ENCODE measurements at places on chromosomes 3 and 15.

DNA sequence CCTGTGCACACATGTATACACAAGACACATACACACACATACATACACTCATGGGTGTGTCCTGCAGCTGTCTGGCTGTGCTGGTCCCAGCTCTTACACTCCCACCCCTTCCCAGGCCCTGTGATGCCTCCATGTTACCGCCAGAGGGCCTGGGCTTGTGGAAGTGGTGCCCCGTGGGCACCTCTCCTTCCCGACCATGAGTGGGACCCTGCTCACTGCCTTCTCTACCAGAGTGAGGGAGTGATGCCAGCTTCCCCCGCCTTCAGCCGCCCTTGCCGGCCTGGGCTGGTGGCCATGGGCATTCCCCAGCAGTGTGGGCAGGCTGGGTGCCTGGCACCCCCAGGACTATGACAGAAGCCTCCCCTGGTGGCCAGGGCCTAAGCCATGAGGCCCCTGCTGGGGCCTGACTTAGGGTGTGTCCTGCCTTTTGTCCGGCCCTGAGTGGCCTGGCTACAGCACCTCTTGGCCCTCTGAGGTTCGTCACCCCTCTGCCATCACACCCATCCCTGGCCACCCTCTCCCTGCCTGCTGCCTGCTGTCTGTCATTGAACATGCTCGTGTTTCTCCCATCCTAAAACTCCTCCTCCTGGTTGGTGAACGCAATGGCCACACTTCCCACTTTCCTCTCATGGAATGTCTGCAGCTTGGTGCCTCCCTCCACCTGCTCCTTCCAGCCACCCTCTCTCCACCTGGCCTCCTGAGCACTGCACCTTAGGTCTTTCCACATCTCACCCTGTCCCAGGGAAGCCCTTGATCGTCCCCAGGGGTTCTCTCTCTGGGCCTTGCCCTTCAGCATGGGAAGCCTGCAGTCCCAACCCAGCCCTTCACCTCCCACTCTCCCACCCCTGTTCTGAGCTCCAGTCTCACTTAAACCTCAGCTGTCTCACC is 14.6 kb downstream of the HDAC11 start:
- peak; percentile 36 for DNase-seq

- DNase-seq = peak; percentile 29
Observed at GRCh38 chr15:60616147-60616546, 137.2 kb upstream of the ICE2 start.

DNA sequence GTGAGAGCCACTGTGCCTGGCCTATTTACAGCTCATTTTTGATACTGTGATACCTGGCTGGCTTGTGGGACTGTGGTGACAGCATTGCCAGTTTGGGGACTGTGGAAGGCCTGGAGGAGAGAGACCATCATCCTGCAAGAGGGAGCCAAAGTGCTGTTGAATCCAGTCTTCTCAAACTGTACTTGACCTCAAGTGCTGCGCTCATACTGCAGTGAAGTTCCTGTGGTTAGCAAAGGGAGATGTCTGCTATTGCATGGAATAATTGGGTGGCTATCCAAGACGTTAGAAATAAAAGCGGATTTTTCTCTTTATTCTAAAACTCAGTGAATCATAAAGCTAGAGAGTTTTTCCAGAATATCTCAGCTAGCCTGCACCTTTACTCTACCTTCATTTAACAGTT is 83.4 kb downstream of the CCK start:
- no peak for DNase-seq

DNA sequence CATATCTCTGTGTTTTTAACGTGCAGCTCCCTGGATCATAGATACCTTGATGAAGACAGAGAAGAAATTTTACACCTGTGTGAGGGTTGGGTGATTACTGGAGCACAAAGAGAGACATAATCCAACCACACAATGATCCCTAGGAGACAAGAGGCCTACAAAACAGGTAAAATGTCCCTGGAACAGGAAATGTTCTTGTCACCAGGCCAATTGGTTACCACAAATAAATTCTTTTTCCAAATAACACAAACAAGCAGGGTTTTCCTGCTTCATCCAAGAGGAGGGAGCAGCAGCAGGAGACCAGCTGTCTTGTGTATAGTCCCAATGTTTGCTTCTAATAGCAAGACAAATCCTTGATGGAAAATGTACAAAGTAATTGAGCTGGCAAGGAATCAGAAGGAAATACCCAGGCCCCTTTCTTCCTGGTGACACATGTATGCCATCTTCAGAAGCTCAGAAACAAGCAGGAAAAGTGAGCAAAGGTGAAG is 1.4 kb downstream of the MGLL start:
- no peak for DNase-seq

GRCh38 chr15:71093054-71094024 is 21.9 kb upstream of the THSD4 start:
- DNase-seq = peak; percentile 94

DNA sequence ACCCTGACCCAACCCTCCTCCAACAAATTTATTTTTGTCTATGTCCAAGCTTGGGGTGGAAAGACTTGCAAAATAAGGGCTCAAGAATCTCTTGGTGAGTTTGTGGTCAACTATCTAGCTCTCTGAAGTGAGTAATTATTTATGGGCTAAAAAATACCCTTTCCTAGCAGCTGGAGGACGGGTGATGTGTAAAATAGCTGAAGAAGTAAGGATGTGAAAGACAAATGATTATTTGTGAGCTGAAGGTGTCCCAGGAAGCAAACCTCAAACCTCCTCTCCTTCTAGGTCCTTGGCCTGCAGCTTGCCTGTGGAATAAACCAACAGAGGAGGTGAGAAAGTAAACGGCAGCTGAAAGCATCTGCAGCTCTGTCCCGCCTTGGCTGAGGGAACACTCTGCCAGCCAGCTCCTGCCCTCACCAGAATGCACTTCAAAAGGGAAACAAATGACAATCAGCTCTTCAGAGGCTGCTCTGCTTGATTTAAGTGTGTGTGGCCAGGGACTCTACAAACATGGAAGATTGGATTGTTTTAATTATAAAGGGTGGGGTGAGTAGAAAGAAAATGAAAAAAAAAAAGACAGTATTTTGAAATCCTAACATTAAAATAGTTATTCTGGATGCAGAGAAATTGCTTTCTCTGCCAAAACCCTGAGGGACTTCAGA is 60.3 kb downstream of the TM4SF4 start:
- DNase-seq = no peak

- no peak for DNase-seq
Observed at GRCh38 chr15:101406526-101407195, 82.8 kb downstream of the PCSK6 start.

GRCh38 chr15:62617741-62618140 is 424.8 kb upstream of the TPM1 start:
- DNase-seq = no peak

- no peak for DNase-seq
Observed at GRCh38 chr3:56773986-56774385, 27.8 kb downstream of the ARHGEF3 start.

GRCh38 chr3:195763843-195764825 is 43.4 kb downstream of the MUC20 start:
- no peak for DNase-seq

DNA sequence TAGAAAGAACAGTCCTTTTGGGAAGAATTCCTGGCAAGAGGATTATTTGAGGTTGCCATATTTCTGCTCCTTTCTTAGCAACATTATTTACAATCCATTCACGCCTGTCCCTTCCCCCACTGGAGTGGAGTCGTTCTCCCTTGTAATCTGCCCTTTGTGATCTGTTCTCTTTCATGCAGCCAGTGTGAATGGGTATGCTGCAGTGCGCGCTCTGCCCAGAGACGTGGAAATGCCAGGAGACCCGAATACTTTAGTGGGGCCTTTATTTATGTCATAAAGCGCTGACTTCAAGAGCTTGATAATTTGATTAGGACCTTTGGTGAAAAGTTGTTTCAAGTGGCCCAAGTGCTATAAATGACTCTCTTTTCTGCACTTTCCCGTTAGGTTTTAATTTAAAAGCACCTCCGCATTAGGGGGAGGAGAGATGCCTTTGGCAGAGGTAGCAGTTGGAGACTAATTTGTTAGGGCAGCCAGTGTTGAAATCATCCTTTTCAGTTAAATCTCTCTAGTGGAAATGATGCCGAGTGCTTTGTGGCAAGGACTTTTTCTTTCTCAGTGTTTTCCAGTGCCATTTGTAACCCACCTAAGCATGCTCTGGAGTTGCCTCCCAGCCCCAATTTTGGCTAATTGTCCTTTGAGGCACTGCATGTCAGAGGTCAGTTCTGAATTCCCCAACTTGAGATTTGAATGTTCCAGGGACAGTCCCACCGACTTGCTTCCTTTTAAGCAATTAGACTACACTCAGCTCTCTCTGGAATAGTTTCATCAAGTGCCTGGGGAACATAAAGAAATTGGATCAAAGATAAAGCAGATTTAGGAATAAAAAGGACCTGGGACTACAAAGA is 52.4 kb downstream of the PSMD6 start:
- DNase-seq = no peak

DNA sequence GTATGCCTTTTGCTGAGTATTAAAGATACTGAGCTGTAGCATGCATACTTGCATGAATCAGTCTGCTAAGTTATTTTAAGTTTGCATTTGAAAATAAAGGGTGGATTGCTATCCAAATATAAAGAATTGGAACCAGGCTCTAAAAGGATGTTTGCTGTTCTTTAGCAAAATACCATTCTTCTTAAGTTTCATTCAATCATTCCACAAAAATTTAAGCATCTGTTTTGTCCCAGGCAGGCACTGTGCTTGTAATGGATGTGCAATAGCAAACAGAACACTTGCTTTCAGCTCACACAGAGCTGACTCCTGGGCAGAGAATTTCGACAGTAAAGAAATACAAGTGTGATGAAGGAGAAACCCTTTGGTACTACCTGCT is 151.1 kb downstream of the PGPEP1L start:
- peak; percentile 54 for DNase-seq

Measured in epithelial cell of esophagus (primary cell).